K562 (cell line): ENCODE measurements at places on chromosomes 5 and 9. TPM values are rescaled to one million over a fixed set of nuclear protein-coding genes. Genes with fewer than 3 reads are reported as not detected.

ARSI gene
- polyA plus RNA-seq, result not detected in 2 replicates

ST8SIA4 gene
- 0.54 and 0.61 TPM in 2 replicates for polyA plus RNA-seq

CDH6 gene
- not detected in 2 replicates for polyA plus RNA-seq

TMC1 gene
- polyA plus RNA-seq, result not detected in 2 replicates

SLC34A1 gene
- polyA plus RNA-seq, result not detected in 2 replicates

MYMK gene
- polyA plus RNA-seq, result not detected in 2 replicates

IL3 gene
- not detected in 2 replicates for polyA plus RNA-seq
